ENCODE measurements at places on chromosomes 13 and 19.
A peak's percentile ranks its signal among the peaks of the same experiment; 100 is the strongest.

DNA sequence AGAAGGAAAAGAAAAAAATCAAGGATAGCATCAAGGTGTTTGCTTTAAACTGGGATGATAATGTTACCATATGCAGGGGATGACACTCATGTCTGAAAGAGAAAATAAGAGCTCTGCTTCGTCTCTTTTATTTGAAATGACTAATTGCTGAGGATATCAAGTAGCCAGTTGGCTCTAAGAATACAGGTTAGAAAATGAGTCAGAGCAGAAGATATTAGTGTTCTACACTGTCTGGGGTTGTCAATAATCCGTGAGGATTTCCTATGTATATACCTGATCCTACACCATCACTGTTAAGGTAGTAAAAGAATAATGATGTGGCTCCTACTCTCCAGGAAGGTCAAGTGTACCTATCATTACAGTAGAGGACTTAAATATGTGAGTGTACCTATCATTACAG, 562.5 kb downstream of the GPC6 start:
- no peak for DNase-seq

DNA sequence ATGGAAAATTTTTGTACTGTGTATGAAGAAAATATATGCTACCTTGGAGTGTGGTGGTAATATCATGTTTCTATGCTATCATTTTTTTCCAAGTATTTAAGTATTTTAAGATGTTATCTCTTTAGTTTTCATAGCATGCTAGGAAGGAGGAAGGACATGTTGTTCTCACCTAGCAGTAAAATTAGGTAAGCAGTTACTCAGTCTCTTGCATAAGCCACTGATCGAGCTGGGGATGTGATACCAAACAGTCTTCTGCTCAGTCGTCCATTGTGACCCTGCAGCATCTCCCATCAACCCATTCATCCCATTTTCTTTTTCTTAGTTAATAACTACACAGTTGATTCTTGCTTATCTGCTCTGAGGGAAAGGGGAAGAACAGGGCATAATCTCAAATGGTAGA, 130.6 kb downstream of the KLF5 start:
- DNase-seq = no peak

- DNase-seq = no peak
These were observed 24.1 kb downstream of the DCT start for GRCh38 chr13:94455414-94455813.

DNA sequence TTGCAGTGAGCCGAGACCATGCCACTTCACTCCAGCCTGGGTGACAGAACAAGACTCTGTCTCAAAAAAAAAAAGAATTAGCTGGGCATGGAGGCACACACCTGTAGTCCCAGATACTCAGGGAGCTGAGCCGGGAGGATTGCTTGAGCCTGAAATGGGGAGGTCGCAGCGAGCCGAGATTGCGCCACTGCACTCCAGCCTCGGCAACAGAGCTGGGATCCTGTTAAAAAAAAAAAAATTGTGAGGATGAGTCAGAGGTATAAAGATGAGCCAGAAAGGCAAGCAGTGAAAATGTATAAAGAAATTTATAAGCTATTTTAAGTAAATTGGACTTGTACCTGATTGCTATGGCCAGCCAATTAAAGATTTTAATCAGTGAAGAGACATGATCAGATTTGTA, 21.1 kb downstream of the KBTBD6 start:
- no peak for DNase-seq

DNA sequence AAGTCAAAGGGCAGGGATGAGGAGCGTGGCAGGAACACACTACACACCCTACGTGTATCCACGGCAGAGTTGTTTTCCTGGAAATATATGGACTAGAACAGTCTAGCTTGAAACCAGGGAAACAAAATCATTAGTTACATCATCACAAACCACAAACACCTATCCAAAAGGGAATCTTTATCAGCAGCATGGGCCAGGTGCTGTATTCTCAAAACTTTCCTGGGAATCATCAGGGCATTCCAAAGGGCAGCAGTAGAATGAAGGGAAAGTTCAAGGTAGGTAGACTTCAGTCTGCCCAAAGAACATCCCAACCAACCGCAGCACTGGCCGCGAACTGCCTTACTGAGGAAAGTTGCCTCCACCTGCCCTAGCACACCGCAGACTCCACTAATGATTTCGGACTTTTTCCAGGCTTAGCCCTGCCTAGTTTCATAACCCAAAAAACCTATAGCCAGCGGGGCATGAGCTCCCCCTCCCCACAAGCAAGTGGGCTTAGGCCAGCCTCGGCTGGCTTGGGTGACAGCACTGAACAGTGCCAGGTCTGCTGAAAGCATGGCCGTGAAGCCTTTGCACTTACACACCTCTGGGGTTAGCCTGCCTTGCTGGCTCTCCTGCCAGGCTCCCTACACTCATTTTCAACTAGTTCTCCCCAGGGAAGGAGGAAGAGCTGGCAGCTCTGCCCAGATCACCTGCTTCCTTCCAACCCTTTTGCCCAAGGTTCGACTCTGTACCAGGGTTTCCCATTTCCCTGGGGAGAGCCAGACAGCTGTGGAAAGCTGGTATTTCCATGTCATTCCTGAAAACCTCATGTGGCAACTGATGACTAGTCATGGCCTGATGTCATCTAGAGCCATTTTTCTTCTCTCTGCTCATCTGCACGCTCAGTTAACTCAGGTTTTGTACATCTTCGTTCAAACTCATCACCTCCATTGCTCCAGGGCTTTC, 77.3 kb upstream of the UBAC2 start:
- no peak for DNase-seq

DNA sequence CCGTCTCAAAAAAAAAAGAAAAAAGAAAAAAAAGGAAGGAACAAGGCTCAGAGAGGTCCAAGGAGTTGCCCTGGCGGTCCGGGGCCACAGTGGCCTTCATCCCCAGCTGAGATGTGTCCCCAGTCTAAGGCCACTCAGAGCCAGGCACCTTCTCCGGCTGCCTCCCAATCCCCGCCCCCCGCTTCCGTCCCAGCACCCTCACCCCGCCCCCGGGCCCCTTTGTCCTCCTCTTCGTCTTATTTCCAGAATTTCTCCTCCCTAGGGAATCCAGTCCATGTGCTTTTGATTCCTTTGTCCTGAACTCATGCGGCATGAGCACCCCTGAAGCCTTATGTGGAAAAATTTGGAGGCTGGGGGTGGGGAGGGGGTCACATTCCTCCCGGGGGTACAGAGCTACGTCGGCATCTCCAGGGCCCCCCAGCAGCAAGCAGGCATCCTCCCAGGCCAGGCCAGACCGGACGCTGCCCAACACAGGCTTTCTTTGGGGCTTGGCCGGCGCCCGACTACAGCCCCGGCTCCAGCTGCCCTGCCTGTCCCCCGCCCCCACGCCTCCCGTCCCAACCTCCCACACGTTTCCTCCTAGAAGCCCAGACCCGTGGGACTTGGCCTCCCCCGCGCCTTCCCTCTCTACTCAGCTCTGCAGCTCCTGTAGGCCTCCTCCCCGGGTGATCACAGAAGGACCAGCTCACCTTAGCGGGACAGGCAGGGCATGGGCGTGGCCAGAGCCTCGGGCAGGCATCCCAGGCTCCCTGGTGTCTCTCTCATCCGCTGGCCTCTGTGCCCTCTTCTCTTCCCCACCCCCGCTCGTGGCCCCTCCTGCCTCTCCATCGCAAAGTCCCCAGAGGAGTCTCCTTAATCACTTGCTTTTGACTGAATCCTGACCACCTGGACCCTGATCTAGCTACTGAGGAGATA, 17.8 kb upstream of the ADGRE5 start:
- DNase-seq = no peak

- no peak for DNase-seq
These were observed 22.1 kb downstream of the PLEKHF1 start for GRCh38 chr19:29687244-29687896.

DNA sequence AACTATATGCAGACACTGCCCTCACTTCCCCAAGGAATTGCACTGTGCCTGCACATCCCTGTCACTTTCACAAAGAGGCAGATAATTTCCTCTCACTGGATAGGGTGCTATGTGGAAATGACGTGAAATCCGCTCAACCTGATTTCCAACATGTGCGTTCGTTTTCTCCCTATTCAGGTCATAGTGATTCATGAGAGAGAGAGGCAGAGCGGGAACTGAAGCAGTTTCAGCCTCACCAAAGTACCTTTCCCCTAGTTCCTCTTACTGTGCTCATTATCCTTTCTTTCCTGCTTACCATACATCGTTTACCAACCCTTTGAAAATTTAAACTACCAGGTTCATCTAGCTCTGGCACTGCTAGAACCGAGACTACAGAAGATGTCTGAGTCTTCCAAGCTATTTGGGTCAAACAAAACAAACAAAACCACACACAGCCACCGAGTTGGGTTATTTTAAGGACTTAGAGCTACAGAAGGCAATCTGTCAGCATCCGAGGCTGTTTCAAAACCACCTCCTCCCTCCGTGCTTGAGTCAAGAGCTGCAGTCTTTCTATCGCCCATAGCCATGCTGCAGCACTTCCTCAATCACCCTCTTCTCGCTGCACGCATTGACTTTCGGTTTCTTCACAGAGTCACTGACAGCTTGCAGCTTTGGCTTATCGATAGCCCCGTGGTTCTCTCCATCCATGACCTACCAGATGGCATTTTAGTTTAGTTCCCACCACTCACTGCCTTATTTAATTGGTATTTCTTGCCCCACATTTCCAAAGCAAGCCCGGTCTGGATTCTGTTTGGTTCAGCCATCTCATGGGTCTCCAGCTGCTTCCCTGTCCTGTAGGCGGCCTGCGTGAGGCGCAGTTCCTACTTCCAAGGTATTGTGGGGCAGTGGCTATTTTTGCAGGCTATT, 1395.8 kb downstream of the EFNB2 start:
- DNase-seq = peak; percentile 43

DNA sequence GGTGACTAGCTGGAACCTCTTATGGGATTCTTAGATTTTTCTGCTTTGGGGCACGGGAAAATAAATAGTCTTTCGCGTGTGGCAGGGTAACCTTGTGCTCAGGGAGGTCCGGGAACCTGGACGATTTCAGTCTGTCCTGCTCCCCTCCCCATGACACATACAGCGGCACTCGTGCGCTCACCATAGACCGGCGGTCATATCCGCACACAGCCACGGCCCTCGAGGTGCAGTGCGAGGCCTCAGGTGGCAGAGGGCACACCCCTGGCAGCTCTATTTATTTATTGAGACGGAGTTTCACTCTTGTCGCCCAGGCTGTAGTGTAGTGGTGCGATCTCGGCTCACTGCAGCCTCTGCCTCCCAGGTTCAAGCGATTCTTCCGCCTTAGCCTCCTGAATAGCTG, 3.0 kb downstream of the ONECUT3 start:
- no peak for DNase-seq

DNA sequence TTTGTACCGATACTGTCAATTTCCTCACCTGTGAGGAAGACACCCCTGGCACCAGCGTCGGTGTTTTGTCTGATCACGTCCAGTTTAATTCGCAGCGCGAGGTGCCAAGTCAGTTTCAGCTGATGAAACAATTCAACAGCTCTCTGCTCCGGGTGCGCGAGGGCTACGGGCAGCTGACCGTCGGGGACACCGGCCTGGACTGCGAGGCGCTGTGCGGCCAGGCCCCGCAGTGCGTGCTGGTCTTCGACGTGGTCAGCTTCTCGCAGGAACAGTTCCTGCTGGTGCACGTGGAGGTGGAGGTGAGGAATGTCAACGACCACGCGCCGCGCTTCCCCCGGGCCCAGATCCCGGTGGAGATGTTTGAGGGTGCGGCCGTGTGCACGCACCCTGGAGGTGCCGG, 171.5 kb downstream of the OLFM4 start:
- DNase-seq = no peak

DNA sequence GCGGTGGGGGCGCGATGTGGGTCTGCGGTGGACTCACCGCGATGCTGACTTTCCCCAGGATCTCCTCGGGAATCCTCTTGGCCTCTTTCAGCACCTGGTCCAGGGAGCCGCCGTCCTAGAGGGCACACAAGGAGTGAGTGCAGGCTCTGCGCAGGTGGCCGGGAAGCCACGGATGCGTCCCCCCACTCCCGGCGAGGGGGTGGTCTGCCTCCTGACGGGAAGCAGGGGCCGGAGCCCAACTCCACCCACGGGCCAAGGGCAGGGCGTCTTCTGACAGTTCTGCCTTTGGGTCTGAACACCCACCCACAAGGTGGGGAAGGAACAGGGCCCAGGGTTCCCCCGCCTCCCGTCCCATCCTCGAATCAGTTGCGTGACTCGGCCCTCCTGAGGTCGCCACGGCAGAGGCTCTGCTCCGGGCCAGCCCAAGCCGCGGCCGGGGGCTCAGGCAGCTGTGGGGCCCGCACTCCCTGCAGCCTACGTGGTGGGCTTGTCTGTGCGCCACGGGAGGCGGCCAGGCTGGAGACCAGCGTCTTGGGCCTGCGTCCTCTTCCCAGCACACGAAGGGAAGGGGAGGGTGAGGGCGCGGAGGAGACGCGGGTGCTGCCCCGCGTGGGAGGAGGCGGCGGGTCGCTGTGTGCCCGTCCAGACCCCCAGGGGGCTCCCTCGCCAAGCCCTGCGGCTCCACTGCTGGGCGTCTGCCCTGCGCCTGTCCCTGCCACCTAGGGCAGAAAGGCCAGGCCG, 21.4 kb downstream of the MAP2K2 start:
- no peak for DNase-seq

DNA sequence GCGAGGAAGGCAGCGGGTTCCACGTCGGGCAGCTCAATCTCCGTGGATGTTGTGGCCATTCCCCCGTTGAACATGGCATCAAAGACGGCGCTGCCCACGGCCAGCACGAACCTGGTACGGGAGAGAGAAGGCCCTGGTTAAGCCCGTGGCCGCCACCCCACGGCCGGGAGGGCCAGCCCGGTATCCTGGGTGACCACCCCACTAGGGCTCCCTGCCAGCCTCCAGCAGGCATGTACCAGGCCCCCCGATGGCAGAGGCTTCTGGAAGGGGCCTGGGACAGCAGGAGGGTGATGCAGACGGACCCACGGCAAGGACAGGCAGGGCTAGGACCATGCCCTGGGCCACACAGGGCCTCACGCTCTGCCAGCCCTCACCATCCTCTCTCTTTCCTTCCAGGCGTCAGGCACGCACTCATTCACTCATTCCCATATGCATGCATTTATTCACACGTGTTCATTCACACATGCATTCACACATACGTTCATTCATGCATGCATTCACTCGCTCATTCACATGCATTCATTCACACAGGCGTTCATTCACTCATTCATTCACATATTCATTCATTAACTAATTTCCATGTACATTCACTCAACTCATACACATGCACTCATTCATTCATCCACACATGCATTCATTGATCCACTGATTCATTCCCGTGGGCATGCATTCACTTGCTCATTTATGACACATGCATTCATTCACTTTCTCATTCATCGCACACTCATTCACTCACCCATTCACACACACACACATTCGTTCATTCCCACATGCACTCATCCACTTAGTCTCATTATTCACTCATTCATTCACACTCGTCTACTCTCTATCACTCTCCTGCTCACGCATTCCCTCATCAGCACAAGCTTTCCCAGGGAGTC, 17.9 kb downstream of the BTBD2 start:
- no peak for DNase-seq

DNA sequence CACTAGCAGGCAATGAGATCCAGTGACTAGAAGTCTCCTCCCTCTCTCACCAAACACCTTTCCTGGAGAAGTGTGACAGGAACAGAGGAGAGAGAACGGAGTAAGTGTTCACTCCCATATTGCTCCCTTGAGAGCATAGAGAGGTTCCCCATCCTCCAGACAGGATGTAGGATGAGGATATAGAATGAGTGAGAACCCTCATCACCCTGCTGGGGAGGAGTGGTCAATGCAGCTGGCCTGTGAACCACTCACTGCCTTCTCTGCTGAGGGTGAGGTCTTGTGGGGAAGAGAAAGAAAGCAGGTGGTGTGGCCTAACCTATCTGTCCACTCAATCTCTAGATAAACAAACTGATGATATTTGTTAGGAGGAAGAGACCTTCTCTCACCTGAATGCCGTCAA, 386.6 kb downstream of the PCDH20 start:
- no peak for DNase-seq

- no peak for DNase-seq
These were observed 43.1 kb downstream of the PCCA start for GRCh38 chr13:100131863-100132574.

- DNase-seq = no peak
These were observed 1.9 kb upstream of the MYCBP2 start for GRCh38 chr13:77328819-77329132.
